ENCODE measurements at places on chromosomes 4 and X.

DNA sequence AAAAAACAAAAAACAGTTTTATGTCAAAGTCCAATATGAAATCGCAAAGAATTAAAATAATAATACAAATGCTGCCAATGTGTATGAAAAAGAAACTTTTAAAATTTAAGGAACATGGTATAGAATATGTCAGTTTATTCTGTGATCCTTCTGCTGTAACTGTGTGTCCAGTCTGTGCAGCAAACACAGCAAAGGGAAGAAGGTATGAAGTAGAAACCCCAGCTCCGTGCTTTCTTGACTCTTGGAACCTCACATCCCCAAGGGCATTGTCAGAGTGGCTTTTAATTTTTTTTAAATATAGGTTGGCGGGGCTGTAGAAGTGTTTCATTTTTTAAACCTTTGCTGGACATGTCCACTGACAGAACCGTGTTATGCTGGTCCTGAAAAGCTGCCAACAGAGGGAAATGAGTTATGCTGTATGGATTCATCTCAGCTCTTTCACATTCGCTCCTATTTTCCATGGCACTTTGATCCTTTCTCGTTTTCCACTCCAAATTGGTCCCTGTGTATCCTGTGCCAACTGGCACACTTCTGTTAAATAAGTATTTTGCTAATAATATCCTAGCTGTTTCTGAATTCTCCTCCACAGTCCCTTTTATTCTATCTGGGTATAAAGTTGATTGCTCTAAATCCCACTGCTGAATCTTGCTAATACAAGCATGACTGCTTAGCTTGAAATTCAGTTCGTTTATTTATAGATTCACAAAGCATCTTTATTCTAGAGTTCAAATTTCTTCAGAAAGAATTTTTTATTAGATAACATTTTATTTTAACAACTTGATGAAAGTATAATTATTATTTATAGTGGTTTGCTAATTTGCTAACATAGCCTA is 127.0 kb upstream of the DDIT4L start:
- DNase-seq: no peak

GRCh38 chrX:10875995-10876394 is 235.1 kb upstream of the HCCS start:
- no peak for DNase-seq

DNA sequence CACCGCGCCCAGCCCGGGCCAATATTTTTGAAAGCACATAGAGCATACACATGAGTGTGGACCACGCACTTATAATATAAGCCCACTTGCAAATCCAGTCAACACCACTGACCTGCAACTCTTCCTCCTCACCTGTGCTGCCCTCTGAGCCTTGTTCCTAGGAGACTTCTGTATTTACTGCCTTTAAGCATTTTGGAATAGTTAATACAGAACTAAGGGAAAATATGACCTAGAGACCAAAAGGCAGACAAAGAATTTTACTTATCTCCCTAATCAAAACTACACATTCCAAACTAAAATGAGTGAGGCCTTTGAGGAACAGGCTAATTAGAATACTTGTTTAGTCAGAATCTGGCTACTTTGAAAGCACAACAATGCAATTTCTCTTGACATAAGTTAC is 89.1 kb downstream of the RELL1 start:
- no peak for DNase-seq

DNA sequence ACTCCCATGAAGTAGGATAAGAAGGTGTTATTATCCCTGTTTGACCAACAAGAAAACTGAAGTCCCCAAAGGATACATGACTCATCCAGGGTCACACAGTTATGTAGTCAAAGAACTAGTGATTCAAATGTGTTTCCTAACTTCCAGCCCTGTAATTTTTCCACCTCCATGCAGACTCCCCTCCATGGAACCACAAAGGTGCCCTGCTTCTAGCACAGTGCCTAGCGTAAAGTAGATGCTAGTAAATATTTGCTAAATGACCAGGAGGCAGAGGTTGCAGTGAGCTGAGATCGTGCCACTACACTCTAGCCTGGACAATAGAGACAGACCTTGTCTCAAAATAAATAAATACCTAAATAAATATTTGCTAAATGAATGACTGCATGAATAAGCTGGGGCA is 55.8 kb downstream of the FRMPD3 start:
- no peak for DNase-seq

DNA sequence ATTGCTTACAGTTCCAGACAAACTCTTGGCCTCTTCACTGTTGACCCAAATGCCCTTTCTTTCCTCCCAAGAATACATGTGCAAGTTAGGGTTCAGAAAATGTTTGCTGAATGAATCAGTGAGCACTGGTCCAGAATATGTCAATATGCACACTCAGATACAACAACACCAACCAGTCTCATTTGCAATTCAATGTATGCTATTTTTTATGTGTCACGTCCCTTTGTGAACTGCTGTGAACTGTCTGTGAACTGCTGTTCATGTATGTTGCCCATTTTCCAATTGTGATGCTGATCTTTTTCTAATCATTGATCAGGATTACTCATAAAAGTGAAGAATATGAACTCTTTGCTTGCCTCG is 17.8 kb downstream of the GAB3 start:
- DNase-seq: no peak

GRCh38 chrX:30910124-30910860 is 21.2 kb upstream of the TAB3 start:
- DNase-seq: no peak

- peak; percentile 62 for DNase-seq
Observed at GRCh38 chrX:118528071-118528737, 32.6 kb downstream of the DOCK11 start.

DNA sequence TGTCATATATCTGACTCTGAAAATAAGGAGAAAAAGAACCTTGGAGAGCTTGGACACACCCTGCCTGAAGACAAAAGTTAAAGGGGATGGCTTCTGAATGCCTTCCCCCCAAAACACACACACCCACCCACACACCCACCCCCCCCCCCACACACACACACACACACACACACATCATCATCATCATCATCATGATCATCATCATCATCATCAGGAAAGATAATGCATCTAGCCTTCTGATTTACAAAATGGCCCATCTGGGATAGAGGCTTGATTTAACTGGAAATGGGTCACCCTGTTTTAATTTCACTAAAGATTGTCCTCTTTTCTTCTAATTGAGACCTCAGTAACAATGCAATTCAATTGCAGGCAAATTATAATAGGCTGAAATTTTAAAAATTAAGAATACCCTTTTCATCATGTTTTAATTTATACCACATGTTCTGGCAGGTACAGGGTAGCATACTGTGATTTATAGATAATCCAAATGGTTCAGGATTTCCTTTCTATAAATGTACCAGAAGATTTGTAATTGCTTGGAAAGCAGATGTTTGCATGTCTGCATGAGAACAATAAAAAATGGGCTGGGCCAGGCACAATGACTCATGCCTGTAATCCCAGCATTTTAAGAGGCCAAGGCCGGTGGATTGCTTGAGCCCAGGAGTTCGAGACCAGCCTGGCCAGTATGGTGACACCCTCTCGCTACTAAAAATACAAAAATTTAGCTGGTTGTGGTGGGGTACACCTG is 56.5 kb downstream of the TRIM2 start:
- no peak for DNase-seq

- no peak for DNase-seq
Observed at GRCh38 chr4:67292045-67292444, 253.3 kb downstream of the CENPC start.

GRCh38 chrX:34655501-34656455 is 1.3 kb downstream of the TMEM47 start:
- DNase-seq: no peak

All from CD4-positive, alpha-beta T cell treated with Interleukin-17A for 4 hours (primary cell).